ENCODE measurements at places on chromosomes 4 and X. TPM values are rescaled to one million over a fixed set of nuclear protein-coding genes. Genes with fewer than 3 reads are reported as not detected.

ARHGAP4 gene
- 90.0 TPM for total RNA-seq

EIF1AX gene
- total RNA-seq, result 84.1 TPM

FATE1 gene
- total RNA-seq, result not detected

XAGE2 gene
- total RNA-seq, result not detected

C4orf51 gene
- total RNA-seq, result not detected

ITM2A gene
- total RNA-seq, result 131 TPM

POLN gene
- total RNA-seq, result 7.3 TPM

LRCH2 gene
- total RNA-seq, result not detected

FAM47E gene
- not detected for total RNA-seq
